ENCODE measurements at places on chromosomes 4 and X.
A peak's percentile ranks its signal among the peaks of the same experiment; 100 is the strongest.

- no peak for DNase-seq
These were observed 14.7 kb downstream of the UNC5C start for GRCh38 chr4:95534032-95534431.

DNA sequence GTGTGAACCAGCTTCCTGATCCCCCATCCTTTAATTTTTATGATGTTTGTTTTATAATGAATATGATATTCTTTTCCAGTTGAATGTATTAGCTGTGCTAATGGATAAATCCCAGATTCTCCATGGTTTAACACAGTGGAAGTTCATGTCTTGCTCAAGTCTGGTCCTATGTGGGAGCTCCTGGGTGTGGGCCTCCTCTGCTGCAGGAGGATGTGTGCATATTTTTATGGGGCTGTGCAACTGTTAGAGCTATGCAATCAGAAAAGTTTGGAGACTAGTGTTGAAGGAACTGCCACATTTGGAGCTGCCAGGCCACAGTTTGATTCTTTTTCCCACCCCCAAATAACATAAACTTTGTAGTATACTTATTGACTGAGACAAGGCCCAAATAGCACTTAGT, 24.8 kb downstream of the MGST2 start:
- DNase-seq, result no peak

DNA sequence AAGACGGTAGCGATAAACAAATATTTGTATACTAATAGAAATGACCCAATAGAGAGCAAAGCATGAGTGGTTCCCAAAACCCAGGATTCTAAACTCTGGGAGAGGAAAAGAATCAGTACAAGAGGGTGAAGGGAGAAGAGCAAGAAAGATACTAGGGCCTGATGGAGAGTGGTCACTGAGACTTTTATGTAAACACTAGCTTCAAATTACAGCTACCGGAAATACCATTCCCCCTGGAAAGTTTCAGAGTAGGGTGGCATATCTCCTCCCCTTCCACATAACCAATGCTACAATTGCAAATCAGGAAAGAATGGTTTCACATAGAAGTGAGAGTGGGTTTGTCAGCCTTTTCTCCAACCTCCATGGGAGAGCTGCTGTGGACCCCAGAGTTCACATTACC, 77.1 kb downstream of the EIF4E start:
- no peak for DNase-seq

- DNase-seq, result no peak
These were observed 21.8 kb upstream of the JAKMIP1 start for GRCh38 chr4:6221851-6222760.

GRCh38 chrX:153474266-153474665, 3.9 kb upstream of the HAUS7 start:
- no peak for DNase-seq

DNA sequence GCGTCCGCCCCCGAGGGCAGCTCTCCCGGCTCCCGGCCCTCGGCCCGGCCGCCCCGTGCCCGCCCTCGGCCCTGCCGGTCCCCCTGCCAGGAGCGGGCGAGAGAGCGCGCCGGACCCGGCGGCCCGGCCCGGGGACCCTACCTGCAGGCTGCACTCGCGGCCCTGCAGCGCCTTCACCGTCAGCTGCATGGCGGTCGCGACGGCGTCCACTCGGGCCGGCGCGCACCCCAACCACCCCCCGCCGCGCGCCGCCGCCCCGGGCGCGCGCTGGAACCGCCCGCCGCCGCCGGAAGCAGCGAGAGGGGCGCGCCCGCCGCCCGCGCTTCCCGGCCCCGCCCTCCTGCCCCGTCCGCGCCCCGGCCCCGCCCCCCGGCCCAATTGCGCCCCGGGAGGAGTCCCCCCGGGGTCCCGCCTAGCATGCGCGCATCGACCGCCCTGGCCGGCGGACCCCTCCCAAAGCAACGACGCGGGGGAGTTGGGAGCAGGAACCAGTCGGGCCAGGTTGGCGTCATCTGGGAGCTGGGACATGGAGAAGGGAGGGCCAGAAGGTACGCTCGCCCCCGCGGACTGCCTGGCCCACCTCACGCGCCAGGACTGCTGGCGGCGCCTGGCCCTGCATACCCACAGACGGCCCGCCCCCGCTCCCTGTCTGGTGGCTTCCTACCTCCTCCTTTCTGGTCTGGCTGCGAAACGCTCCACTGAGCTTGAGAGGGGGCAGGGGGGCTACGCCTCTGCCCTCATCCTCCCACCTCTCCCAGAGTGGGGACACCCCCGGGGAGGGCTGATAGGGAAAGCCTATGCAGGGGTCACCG, at the start of gene UBL4A:
UBL4A (minus strand) TSS at position 220 of the 812 bp plus-strand sequence; CDS start at position 189, 31 bp downstream.
- peak; percentile 49 for DNase-seq

DNA sequence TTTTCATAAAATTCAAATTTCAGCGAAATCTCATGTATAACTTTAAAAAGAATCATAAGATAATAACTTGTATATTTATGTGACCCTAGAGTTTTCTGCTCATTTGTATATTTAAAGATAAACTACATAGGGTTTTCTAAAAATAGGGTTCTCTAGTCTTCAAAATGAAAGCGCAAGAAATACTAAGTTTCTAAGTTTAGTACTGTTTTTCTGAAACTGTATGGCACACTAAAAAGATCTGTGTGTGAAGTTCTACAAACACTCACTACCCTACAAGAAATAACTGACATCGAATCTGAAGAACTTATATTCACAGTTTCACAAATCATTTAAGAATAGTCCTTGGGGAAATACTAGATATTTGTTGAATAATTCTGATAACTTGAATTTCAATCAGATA, 38.7 kb upstream of the NDST4 start:
- no peak for DNase-seq

- no peak for DNase-seq
These were observed at the start of gene TRIML1 for GRCh38 chr4:188139141-188139540. Gene TRIML1, plus strand, starts transcription at chr4:188139441. Its CDS starts 118 bp downstream, at chr4:188139559.

- no peak for DNase-seq
These were observed 141.9 kb upstream of the FAM241A start for GRCh38 chr4:112003231-112003907.

DNA sequence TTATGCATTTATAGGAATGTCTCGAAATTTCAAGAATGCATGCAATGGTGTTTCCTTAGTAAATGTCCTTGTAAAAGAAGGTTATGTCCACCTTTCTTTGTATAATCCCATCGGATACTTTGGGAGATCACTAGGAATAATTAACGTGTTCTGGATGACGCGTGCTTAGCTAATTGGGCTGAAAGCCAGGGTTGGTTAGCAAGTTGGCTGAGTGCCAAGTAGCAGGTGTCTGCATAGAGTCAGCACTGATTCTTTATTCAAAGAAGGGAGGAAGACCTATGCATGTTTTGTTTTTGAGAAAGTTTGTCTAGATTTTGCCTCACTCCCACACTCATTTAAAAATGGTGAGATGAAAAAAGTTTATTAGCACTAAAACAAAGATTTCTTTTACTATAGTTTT, 144.6 kb downstream of the SOX3 start:
- no peak for DNase-seq

DNA sequence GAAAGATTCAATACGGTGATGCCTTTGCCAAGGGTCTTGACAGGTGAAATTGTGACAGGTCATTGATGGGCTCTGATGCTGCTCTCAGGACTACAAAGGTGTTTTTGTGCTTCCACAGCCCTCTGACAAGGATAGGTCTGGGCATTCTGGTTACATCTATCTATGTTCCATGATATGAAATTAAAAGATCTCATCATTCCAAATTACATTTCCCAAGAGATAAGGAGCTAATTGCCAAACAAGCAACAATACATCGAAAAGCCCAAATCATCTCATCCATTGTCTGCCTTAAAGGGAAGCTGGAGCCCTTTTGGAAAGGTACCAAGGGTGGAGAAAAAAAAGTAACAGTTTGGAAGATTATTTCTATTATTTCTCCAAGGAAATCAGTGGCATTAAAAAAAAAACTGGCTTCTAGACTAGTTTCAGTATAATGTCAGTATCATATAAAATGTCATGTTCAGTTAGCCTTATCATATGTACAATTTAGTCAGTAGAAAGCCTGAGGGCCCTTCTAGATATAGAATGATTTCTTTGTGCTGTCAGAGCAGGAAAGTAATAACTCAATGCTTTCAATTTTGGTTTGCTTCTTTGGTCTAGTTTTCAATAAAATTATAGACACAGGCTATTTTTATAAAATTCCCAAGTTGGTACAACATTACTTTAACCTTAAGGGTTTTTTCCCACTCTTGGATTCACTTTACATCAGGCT, 224.5 kb upstream of the GPRIN3 start:
- DNase-seq, result no peak

- no peak for DNase-seq
These were observed 583 bp downstream of the GABRE start for GRCh38 chrX:151973851-151974335.

- no peak for DNase-seq
These were observed 314.2 kb upstream of the IGFBP7 start for GRCh38 chr4:57424232-57424897.

DNA sequence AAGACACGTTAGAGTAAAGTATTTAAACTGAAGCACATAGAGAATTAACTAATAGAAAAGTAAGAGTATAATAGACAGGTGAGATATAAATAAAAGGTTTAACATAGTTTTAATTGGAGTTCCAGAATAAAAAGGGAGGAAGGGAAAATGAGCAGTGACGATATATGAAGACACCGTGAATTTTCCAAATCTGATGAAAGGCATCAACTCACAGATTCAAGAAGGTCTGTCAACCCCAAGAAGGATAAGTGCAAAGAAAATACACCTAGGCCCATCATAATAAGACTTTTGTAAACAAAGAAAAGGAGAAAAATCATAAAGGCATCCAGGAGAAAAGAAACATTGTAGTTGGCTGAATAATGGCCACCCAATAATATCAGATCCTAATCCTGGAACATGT, 43.9 kb upstream of the RAP2C start:
- no peak for DNase-seq

DNA sequence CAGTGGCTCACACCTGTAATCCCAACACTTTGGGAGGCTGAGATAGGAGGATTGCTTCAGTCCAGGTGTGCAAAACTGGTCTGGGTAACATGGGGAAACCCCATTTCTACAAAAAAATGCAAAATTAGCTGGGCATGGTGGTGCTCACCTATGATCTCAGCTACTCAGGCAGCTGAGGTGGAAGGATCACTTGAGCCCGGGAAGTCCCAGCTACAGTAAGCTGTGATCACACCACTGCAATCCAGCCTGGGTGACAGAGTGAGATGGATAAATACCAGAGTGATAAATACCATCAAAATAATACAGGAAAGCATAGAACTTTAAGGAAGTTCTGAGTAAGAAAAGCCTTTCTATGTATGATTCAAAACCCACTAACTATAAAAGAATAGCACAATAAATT, 52.8 kb downstream of the LRBA start:
- DNase-seq, result no peak

GRCh38 chr4:144782345-144782744, 136.4 kb downstream of the HHIP start:
- no peak for DNase-seq

DNA sequence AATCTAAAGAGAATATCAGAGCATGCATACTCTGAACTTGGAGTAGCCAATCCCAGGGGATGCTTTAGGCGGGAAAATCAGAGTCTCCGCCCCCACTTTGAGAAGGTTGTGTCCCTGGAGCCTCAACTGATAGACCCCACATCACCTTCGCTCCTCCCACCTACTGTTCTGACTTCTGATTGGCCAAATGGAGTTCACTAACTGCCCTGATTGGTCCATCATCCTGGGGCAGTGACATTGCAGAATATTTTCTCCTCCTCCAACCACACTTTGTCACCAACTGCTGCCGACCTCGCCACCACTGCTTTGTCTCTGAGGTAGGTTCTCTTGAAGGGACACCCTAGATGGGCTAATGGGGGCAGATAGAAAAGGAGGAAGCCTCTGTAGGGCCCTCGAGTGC, 22.7 kb upstream of the SPACA5B start:
- DNase-seq, result no peak

GRCh38 chr4:15891312-15891711, 47.2 kb downstream of the FGFBP1 start:
- no peak for DNase-seq

- DNase-seq, result no peak
These were observed 241.5 kb downstream of the MAML3 start for GRCh38 chr4:139912445-139912844.

GRCh38 chr4:141099326-141099725, 33.9 kb downstream of the RNF150 start:
- no peak for DNase-seq

GRCh38 chr4:57605376-57605775, 495.2 kb upstream of the IGFBP7 start:
- DNase-seq, result no peak

DNA sequence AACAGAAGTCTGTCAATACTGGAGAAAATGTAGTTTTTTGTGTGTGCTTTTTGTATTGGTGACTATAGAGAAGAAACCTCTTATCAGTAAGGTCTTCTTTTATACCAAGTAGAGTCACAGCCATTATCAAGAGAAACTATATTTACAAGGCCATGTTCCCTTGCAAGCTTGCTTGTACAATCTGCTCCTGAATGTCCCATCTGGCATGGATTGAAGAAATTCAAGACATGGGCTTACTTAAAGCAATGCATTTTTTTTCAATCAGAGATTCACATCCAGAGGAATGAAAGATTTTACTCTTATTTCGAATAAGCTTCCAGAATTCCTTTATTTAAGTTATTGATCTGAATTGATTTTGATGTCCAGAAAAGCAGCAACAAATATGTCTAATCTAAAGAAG, 537.3 kb upstream of the RPS6KA3 start:
- no peak for DNase-seq

DNA sequence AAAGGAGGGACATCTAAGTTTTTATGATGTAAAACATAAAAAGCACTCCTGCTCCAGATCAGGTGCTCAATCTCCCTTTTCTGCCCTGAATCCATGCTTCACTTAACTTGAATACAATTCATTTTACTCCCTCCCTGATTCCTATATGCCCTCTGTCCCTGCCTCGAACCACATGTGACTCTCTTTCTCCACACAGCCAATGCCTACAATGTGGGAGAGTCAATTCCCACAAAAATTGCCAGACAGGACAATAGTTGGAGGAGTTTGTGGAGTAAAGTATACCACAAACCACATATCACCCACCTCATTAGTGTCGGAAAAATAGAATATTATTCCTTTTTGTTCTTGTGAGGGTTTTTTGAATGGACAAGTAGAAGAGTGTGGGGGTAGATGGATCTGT, 9.7 kb downstream of the AMMECR1 start:
- DNase-seq, result no peak

- no peak for DNase-seq
These were observed 8.7 kb downstream of the FTHL17 start for GRCh38 chrX:31063114-31063513.

GRCh38 chrX:39764441-39764914, 333.3 kb downstream of the BCOR start:
- DNase-seq, result no peak

- no peak for DNase-seq
These were observed 101.2 kb upstream of the SLC4A4 start for GRCh38 chr4:71237641-71238040.

GRCh38 chr4:76626686-76627465, 191.8 kb downstream of the SHROOM3 start:
- no peak for DNase-seq

- no peak for DNase-seq
These were observed 64.8 kb upstream of the GK2 start for GRCh38 chr4:79472693-79473438.

DNA sequence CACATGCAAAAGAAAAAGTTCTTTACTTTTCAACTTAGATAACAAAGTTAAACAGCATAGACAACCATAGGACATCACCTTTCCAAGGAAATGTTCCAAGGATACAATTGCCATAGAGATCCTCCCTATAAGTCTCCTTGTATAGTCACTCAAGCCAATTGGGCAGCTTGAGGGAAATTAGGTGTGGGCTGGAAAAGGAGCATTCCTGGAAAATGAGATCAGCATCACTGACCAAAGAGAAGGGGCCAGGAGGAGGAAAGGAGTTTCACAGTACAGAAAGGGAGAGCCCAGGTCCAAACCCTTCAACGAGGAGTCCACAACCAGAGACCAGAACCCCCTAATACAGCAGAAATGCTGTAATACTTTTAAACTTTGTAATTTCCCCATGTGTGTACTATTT, 91.5 kb upstream of the PPARGC1A start:
- DNase-seq, result no peak
